Smooth muscle cell of the brain vasculature (primary cell): ENCODE measurements at places on chromosomes 13 and 19.

DNA sequence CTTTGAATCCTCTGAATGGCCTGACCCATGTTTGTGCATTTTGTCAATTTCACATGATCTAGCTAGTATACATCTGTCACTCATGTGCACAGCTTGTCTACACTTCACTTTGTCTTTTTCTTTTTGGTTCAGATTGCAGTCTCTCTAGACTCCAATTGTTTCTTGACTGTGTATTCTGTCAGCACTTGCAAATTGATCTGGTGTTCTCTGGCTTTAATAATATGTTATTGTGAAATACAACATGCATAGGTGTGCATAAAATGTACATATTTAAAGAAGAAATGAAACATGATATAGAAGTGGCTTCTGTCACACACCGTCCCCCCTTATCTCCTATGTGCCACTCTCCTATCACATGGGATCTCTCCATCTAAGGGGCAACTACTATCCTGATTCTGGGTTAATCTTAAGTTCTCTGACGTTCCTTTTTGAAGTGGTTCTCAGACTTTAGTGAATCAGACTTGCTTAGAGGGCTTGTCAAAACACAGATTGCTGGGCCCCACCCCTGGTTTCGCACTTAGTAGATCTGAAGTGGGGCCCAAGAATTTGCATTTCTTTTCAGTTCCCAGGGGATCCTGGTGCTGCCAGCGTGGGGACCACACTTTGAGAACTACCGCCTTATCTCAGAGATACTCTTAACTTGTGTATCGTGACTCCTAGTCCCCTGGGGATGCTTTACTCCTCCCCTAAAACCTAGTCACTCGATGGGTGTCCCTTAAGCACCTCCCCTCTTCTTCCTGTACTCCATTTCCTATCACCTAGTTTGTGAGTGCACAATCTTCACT lies 5.8 kb downstream of the KRTDAP start:
- DNase-seq: no peak

DNA sequence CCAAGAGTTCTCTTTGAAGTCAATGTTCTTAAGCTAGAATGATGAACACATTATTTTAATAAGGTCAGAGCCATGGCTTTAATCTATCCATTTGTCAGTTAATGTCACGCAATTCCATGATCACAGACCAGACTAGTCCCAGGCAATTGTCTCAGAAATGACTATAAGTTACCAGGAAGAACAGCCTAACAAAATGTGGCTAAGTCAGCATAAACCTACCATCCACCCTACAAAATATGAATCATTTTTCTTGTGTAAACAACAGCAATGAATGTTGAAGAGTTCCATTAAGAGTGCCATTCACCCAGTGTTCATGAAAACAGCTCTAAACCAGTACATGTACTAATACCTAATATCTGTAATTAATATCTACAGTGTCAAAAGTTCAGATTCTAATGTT lies 127.5 kb downstream of the KCTD12 start:
- no peak for DNase-seq

- DNase-seq: no peak
These were observed 121.1 kb downstream of the IRS2 start for GRCh38 chr13:109665240-109665639.

DNA sequence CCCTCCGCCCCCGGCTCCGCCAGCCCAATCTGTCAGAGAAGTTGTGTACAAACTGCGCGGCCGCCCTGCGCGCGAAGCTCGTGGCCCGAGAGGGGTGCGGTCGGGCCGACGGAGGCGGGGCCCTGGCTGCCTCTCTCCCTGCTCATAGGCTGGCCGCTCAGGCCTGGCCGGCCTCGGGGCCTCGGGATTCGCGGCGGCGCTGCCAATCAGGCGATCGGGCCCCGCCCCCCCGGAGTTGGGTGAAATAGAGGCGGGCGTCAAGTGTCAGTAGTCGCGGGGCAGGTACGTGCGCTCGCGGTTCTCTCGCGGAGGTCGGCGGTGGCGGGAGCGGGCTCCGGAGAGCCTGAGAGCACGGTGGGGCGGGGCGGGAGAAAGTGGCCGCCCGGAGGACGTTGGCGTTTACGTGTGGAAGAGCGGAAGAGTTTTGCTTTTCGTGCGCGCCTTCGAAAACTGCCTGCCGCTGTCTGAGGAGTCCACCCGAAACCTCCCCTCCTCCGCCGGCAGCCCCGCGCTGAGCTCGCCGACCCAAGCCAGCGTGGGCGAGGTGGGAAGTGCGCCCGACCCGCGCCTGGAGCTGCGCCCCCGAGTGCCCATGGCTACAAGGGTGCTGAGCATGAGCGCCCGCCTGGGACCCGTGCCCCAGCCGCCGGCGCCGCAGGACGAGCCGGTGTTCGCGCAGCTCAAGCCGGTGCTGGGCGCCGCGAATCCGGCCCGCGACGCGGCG lies at the start of gene KLF5:
Gene KLF5, plus strand, starts transcription at position 270 of the 724 bp plus-strand sequence. Its CDS starts 323 bp downstream, at position 593.
- DNase-seq: peak; percentile 62

GRCh38 chr13:32179708-32180107 lies 135.5 kb downstream of the ZAR1L start:
- no peak for DNase-seq

- no peak for DNase-seq
These were observed 462.0 kb downstream of the LIG4 start for GRCh38 chr13:107753291-107753690.

- DNase-seq: no peak
These were observed 37.6 kb downstream of the POLR1D start for GRCh38 chr13:27659145-27659865.

DNA sequence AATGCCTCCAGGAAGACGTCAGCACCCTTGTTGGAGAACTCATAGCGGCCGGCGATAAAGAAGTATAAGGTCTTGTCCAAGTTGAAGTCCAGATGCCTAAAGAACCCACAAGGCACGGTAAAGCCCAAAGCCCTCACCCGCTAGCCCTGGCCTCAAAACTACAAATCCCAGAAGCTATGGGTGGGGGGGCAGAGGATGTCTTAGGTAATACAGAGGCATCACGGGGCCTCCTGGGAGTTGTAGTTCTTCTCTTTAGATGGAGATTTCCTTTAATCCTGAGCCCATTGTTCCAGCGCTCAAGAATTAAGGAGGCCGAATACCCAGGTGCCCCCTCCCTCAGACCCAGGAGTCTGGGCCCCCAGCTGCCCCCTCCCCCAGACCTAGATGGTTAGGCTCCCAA lies 10.8 kb downstream of the GYS1 start:
- DNase-seq: no peak
